CD8-positive, alpha-beta memory T cell (primary cell): ENCODE measurements at places on chromosomes 6 and 20. TPM values are rescaled to one million over a fixed set of nuclear protein-coding genes. Genes with fewer than 3 reads are reported as not detected.

HTR1E gene
- not detected for total RNA-seq

CST7 gene
- total RNA-seq = 131 TPM

SLC22A16 gene
- not detected for total RNA-seq

RNF144B gene
- total RNA-seq = 0.98 TPM

SERPINB1 gene
- 40.4 TPM for total RNA-seq

ATXN1 gene
- total RNA-seq = 111 TPM

VNN1 gene
- total RNA-seq = not detected

AGER gene
- total RNA-seq = 11.9 TPM

ADTRP gene
- total RNA-seq = 3.2 TPM

LCA5 gene
- total RNA-seq = 0.16 TPM
